NCI-H345 (cell line): ENCODE measurements at places on chromosomes 3 and 15.

DNA sequence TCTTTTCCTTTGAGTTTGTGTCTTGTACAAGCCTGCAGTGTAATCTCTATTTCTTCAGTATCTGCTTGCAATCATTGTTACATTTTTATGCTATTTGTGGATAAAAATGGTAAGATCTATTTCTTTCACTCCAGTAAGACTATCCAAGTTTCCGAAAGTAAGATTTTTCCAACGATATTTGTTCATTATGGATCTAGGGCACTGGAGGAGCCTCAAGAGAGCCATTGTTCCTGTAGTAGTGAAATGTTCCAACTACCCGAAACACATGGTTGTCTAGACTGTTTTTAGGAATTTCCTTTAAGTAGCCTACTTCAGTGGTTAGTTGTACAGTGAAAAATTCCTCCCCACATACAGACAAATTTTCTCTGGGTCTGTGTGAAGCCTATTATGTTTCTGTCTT lies 597.4 kb downstream of the RSL24D1 start:
- no peak for DNase-seq

DNA sequence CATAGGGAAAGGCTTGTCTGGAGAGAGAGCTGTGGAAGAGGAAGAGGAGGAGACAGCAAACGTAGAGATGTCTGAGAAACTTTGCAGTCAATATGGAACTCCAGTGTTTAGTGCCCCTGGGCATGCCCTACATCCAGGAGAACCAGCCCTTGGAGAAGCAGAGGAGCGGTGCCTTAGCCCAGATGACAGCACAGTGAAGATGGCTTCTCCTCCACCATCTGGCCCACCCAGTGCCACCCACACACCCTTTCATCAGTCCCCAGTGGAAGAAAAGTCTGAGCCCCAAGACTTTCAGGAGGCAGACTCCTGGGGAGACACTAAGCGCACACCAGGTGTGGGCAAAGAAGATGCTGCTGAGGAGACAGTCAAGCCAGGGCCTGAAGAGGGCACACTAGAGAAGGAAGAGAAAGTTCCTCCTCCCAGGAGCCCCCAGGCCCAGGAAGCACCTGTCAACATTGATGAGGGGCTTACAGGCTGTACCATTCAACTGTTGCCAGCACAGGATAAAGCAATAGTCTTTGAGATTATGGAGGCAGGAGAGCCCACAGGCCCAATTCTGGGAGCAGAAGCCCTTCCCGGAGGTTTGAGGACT lies 6.9 kb downstream of the MAP1A start:
- DNase-seq, result no peak

DNA sequence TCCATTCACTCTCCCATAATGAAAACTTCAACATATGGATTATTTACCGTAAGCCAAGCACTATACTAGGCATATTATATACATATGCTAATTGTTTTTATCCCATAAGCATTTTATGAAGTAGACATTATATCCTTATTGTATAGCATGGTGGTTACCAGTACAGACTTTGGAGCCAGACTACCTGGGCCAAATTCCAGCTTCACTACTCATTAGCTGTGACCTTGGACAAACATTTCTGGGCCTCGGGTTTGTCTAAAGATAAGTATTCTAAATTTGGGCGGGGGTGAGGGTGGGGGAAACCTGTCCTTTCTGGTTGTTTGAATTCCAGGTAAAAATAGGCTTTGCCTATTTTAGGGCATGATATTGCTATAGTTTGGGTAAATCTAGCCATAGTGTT lies 66.5 kb upstream of the P2RY1 start:
- DNase-seq, result no peak

- no peak for DNase-seq
These were observed 20.3 kb downstream of the PDZRN3 start for GRCh38 chr3:73604451-73604850.
